Breast epithelium (tissue), 4 donors: ENCODE measurements at places on chromosomes 1 and 21.

DNA sequence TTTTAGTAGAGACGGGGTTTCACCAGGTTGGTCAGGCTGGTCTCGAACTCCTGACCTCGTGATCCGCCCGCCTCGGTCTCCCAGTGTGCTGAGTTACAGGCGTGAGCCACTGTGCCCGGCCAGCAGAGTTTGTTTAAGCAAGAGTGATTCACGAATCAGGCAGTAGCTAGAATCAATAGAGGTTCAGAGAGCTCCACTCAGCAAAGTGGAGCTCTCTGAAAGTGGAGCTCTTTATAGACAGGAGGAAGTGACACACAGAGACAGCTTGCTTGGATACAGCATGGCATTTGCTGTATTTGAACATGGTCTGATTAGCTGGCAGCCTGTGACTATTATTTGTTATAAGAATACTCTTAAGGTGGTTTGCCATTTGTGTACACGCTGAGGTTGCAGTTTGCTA, 27.1 kb upstream of the CD34 start:
- DNase-seq, result no peak

- DNase-seq, result no peak
These were observed 131.0 kb upstream of the KIAA1614 start for GRCh38 chr1:180781718-180782117.

DNA sequence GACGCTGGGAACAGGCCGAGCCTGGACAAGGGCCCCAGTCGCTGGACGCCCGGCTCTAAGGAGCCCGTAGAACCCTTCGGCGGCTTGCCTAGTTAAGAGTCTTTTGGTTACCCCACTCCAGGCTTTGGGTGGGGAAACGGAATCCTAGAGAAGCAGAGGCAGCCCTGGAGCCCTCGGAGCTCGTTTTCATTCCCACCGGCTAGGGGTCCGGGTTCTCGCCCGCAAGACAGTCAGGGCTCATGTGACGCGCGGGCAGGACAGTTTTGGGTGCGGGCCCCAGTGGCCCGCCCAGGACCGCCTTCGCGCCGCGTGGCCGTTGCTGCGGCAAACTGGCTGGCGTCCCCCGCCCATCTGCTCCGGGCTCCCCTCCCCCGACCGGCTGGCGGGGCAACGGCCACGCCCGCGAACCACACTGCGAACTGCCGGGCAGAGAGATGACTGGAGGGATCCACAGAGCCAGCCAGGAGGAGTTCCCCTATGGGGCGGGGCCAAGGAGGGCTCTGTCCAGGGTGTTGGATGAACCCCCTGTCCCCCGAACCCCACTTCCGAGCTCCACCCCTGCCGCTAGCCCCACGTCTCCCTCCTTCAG, 829 bp upstream of the HES2 start:
- no peak for DNase-seq

- DNase-seq, result no peak
These were observed 72.5 kb downstream of the RUNX3 start for GRCh38 chr1:24857507-24858133.

DNA sequence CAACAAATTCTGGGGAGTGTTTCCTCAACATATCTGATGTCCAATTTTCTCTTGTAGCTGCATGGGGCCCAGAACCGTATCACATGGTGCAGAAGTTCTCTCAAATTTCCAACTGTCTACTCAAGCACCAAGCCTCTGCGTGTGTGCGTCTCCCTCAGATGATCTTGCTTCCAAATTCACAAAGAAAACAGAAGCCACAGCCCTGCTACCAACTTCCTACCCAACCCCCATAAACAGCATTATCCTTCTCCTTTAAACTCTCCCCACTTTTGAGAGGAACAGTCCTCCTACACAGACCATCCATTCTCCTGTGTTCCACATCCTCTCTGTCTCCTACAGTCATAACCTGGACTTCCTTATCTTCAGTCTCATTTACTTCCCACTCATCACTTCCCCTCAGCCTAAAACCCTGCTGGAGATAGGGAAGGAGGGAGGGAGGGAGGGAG, 354.1 kb downstream of the SMYD3 start:
- no peak for DNase-seq

GRCh38 chr21:32240851-32241687, 37.8 kb downstream of the MIS18A start:
- no peak for DNase-seq
